Activated CD8-positive, alpha-beta T cell treated with anti-CD3 and anti-CD28 coated beads for 36 hours (primary cell): ENCODE measurements at places on chromosomes 1 and 21. TPM values are rescaled to one million over a fixed set of nuclear protein-coding genes. Genes with fewer than 3 reads are reported as not detected.

DNA sequence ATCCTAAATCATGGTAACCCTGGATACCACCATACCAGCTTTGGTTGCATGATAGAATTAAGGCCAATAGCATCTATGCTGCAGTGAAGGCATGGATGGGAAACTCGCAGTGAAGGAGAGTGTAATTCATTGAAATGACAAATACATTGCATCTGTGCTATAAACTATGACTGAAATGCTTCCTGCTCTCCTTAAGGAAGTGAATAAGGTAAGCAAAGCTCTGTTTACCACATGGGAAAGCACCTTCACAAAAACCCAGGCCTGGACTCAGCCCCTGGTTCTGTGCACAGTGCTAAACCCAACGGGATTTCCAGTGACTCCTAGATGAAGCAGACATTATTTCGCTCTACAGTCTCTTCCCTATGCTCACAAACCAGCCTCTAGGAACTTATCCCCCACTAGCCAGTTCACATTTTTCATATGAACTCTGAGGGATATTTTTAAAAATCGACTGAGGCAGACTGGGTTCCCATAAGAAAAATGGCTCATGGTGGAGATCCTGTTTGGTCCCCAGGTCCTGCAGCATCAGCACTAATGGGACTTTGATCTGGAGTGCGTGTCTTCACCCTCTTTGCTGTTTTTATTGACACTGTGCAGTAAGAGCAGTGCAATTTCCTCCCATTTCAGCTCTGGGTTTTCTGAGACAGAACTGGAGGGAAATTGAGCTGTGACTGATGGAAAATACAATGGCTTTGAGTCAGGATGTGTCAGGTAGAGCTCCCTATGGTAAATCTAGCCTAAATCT lies 362.7 kb downstream of the SIPA1L2 start:
- no peak overlapping the region for H3K27ac ChIP-seq
- H3K27me3 ChIP-seq, result peaks cover 3% of the 10 kb centered on the region
- no peak for DNase-seq
- no peaks in the 10 kb centered on the region for H3K4me1 ChIP-seq

DNA sequence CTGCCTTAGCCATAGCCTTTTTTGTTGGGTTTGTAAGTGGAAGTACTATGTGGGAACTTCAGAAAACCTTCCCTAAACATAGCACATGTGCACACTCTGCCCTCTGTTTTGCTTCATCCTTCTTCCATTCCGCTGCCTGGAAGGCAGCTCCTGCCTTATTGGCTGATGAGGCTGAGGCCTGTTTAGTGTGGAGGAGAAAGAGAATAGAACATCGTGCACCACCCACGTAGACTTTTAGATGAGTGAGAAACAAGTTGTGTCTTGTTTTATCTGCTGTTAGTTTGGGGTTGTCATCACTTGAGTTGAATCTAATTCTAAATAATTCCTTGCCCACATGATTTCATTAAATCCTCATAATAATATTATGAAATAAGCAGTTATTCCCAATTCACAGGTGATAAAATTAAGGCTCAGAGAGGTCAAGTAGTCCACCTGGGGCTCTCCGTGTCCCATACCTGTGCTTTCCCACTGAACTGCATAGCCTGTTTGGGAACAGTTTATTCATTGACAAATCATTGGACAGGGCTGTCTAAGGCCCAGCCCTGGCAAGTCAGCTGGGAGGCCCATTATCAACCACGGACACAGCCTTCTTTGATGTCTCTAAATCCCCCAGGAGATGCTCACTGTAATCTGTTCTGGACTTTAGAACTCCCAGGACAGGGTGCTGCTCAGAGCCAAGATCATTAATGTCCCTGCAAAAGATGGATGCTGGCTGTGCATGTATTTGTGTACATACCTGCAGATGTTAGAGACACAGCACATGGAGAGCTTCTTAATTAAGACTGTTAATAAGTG lies 93.0 kb downstream of the ABCA4 start:
- no peaks in the 10 kb centered on the region for H3K4me1 ChIP-seq
- H3K27me3 ChIP-seq, result no peaks in the 10 kb centered on the region
- no peaks in the 10 kb centered on the region for H3K36me3 ChIP-seq

GRCh38 chr1:211376807-211377470 lies 50.3 kb downstream of the TRAF5 start:
- peak overlapping the region; percentile 40 for H3K27ac ChIP-seq
- DNase-seq, result no peak
- no peak overlapping the region for H3K4me3 ChIP-seq
- peaks cover 26% of the 10 kb centered on the region for H3K36me3 ChIP-seq

GRCh38 chr1:234725177-234726132 lies 115.5 kb upstream of the IRF2BP2 start:
- no peaks in the 10 kb centered on the region for H3K36me3 ChIP-seq
- peak overlapping the region; percentile 74 for H3K4me3 ChIP-seq
- no peaks in the 10 kb centered on the region for H3K27me3 ChIP-seq
- peak; percentile 88 for DNase-seq
- H3K4me1 ChIP-seq, result peaks cover 89% of the 10 kb centered on the region

- DNase-seq, result peak; percentile 39
- H3K27me3 ChIP-seq, result no peaks in the 10 kb centered on the region
- H3K27ac ChIP-seq, result peak overlapping the region; percentile 95
- H3K4me3 ChIP-seq, result peak overlapping the region; percentile 98
These were observed 867 bp upstream of the TIMM17A start for GRCh38 chr1:201954263-201955008.

DNA sequence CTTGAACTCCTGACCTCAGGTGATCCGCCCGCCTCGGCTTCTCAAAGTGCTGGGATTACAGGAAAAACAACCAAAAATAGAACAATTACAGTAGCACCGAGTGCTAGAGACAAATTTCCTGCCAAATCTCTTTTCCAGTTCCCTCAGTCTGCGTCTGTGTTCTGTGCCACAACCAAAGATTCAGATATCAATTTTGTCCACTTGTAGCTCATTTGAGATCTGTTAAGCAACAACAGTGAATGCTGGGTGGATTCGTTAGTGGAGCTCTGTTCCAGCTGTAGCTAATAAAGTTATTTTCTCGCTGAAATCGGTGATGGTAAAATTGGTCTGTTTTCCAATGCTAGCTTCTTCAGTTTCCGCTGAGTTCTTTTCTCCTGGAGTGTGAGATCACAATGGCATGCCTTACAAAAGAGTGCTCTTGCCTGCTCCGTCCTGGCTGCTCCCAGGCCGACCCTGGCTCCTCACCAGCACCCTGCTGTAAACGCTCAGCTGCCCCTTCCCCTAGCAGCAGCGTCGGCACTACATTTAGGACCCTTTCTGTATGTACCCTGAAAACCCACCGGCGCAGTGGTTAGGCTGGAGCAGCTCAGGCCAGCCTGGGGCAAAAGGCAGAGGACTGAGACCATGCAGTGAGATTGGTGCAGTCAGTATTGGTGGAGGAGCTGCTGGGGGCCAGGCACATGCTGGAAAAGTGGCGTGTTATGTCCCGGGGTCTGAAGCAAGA lies 395.4 kb downstream of the KIF26B start:
- no peaks in the 10 kb centered on the region for H3K4me1 ChIP-seq
- H3K27me3 ChIP-seq, result peaks cover 2% of the 10 kb centered on the region
- H3K27ac ChIP-seq, result no peak overlapping the region
- no peak overlapping the region for H3K4me3 ChIP-seq
- H3K36me3 ChIP-seq, result no peaks in the 10 kb centered on the region

DNA sequence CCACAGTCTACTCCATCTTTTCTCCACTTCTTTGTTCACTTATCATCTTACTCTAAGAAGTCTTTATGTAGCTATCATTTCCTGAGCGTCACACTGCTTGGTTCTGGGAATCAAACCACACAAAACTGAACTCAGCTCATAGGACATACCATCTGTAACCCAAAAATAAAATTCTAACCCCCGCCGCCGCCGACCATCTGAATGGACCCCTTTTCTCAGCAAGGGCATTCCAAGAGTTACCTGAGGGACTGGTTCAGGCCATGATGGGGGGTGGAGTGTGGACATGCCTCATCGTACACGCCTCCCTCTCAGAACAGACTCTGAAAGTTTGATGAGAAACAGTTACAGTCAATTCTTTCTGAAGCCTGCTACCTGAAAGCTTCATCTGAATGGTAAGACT lies 12.6 kb upstream of the CHI3L2 start:
- H3K27me3 ChIP-seq, result no peaks in the 10 kb centered on the region
- peak overlapping the region; percentile 93 for H3K27ac ChIP-seq
- DNase-seq, result peak; percentile 92
- H3K4me1 ChIP-seq, result peaks cover 81% of the 10 kb centered on the region
- H3K4me3 ChIP-seq, result peak overlapping the region; percentile 77
- H3K36me3 ChIP-seq, result peaks cover 10% of the 10 kb centered on the region

Gene GART
- 224 TPM for total RNA-seq

- H3K36me3 ChIP-seq, result peaks cover 8% of the 10 kb centered on the region
- H3K27me3 ChIP-seq, result no peaks in the 10 kb centered on the region
- H3K4me1 ChIP-seq, result peaks cover 10% of the 10 kb centered on the region
- no peak for DNase-seq
These were observed 20.0 kb downstream of the F11R start for GRCh38 chr1:161000736-161001480.

- DNase-seq, result no peak
- no peak overlapping the region for H3K27ac ChIP-seq
- no peaks in the 10 kb centered on the region for H3K36me3 ChIP-seq
- no peak overlapping the region for H3K4me3 ChIP-seq
These were observed 322.2 kb downstream of the SPATA17 start for GRCh38 chr1:217953330-217953729.

Gene VANGL2
- total RNA-seq, result 0.16 TPM

GRCh38 chr1:2979191-2980072 lies 41.8 kb upstream of the ACTRT2 start:
- no peak overlapping the region for H3K27ac ChIP-seq
- no peaks in the 10 kb centered on the region for H3K36me3 ChIP-seq
- H3K4me3 ChIP-seq, result no peak overlapping the region
- DNase-seq, result no peak
- H3K4me1 ChIP-seq, result no peaks in the 10 kb centered on the region
- no peaks in the 10 kb centered on the region for H3K27me3 ChIP-seq

- no peaks in the 10 kb centered on the region for H3K27me3 ChIP-seq
- no peak for DNase-seq
- peak overlapping the region; percentile 58 for H3K4me3 ChIP-seq
- H3K36me3 ChIP-seq, result peaks cover 4% of the 10 kb centered on the region
- peak overlapping the region; percentile 95 for H3K27ac ChIP-seq
- H3K4me1 ChIP-seq, result peaks cover 67% of the 10 kb centered on the region
These were observed 5.9 kb upstream of the MEF2D start for GRCh38 chr1:156506450-156506849.

GRCh38 chr1:224378855-224379631 lies 22.4 kb downstream of the CNIH4 start:
- DNase-seq, result no peak
- peak overlapping the region; percentile 59 for H3K27ac ChIP-seq
- no peak overlapping the region for H3K4me3 ChIP-seq
- H3K4me1 ChIP-seq, result peaks cover 89% of the 10 kb centered on the region
- H3K36me3 ChIP-seq, result peaks cover 56% of the 10 kb centered on the region

GRCh38 chr1:24344090-24344742 lies 25.1 kb downstream of the GRHL3 start:
- peaks cover 6% of the 10 kb centered on the region for H3K27me3 ChIP-seq
- H3K36me3 ChIP-seq, result no peaks in the 10 kb centered on the region
- no peak overlapping the region for H3K4me3 ChIP-seq
- no peak overlapping the region for H3K27ac ChIP-seq
- DNase-seq, result no peak

Gene SYCP1
- total RNA-seq, result not detected

Gene RSPO1
- total RNA-seq, result not detected

- no peak overlapping the region for H3K27ac ChIP-seq
- peaks cover 7% of the 10 kb centered on the region for H3K27me3 ChIP-seq
- DNase-seq, result no peak
- H3K4me3 ChIP-seq, result no peak overlapping the region
These were observed 35.4 kb upstream of the SCMH1 start for GRCh38 chr1:41277371-41277975.

Gene DRAXIN
- 0.18 TPM for total RNA-seq

GRCh38 chr1:28437924-28438699 lies 67.7 kb upstream of the RCC1 start:
- peak overlapping the region; percentile 19 for H3K27ac ChIP-seq
- H3K4me3 ChIP-seq, result peak overlapping the region; percentile 37
- no peaks in the 10 kb centered on the region for H3K27me3 ChIP-seq
- H3K36me3 ChIP-seq, result peaks cover 2% of the 10 kb centered on the region

DNA sequence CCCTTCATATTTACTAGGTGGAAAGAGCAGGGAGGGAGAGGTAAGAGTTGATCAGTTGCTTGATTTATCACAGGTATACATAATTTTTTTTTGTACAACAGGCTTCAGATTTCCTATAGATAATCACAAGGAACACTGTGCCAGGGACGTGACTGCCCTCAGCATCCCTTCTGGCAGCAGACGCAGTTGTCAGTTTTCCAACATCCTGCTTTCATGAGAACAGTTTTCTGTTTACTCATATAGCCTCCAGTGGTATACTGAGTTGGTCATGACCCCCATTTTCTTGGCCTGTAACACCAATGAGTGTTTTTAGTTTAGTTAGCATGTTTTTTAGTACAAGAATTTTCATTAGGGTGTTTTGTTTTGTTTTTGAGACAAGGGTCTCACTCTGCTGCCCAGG lies 37.9 kb upstream of the PTPRF start:
- H3K4me3 ChIP-seq, result no peak overlapping the region
- no peaks in the 10 kb centered on the region for H3K4me1 ChIP-seq
- no peak overlapping the region for H3K27ac ChIP-seq
- H3K27me3 ChIP-seq, result peaks cover 3% of the 10 kb centered on the region
- H3K36me3 ChIP-seq, result peaks cover 5% of the 10 kb centered on the region

DNA sequence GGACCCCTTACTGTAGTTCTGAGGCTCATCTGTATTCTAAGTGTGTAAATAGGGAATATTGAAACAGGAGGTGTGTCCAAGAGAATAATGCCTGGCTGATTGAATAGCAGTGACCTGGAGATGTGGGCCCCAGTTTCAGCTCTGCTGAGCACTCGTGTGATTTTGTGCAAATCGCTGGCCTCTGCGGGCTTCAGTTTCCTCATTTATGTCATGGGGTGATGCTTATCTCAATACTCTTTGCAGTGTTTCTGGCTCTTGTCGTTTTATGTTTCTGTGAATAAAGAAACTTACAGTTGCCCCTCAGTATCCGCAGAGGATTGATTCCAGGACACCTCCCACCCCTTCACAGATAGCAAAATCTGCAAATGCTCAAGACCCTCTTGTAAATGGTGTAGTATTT lies 5.0 kb downstream of the COG2 start:
- H3K27me3 ChIP-seq, result no peaks in the 10 kb centered on the region
- H3K4me3 ChIP-seq, result no peak overlapping the region
- peaks cover 68% of the 10 kb centered on the region for H3K4me1 ChIP-seq
- peak overlapping the region; percentile 17 for H3K27ac ChIP-seq
- H3K36me3 ChIP-seq, result peaks cover 27% of the 10 kb centered on the region
